ENCODE measurements at places on chromosomes 13 and 19. TPM values are rescaled to one million over a fixed set of nuclear protein-coding genes. Genes with fewer than 3 reads are reported as not detected.

SHISA2 gene
- 0.09 TPM for total RNA-seq

GJB2 gene
- 0.25 TPM for total RNA-seq

CLEC17A gene
- not detected for total RNA-seq

TNNI3 gene
- total RNA-seq = 14,347 TPM

ADAT3 gene
- total RNA-seq = 4.7 TPM

MOB3A gene
- 30.3 TPM for total RNA-seq

PROZ gene
- total RNA-seq = not detected

B3GNT8 gene
- total RNA-seq = 10.5 TPM

DCLK1 gene
- 6.1 TPM for total RNA-seq

IFI30 gene
- 9.6 TPM for total RNA-seq

LCP1 gene
- 25.0 TPM for total RNA-seq

ZNF835 gene
- total RNA-seq = 1.9 TPM

OR7C1 gene
- not detected for total RNA-seq

LILRB4 gene
- 40.9 TPM for total RNA-seq

ACTL9 gene
- total RNA-seq = not detected

CGB1 gene
- not detected for total RNA-seq

LINGO3 gene
- total RNA-seq = not detected

ZNF221 gene
- total RNA-seq = 5.1 TPM

AMH gene
- total RNA-seq = 0.57 TPM

CD33 gene
- total RNA-seq = 3.2 TPM

PRSS57 gene
- not detected for total RNA-seq

COL4A2 gene
- total RNA-seq = 166 TPM

CEACAM7 gene
- total RNA-seq = 0.26 TPM

GIPR gene
- total RNA-seq = 4.4 TPM

VSTM1 gene
- not detected for total RNA-seq

TINCR gene
- total RNA-seq = not detected

ZNF418 gene
- 8.8 TPM for total RNA-seq

ZNF99 gene
- total RNA-seq = 0.06 TPM

TRAPPC5 gene
- total RNA-seq = 109 TPM

PLK5 gene
- total RNA-seq = not detected

PSG2 gene
- total RNA-seq = not detected

LIM2 gene
- total RNA-seq = not detected

DACT3 gene
- total RNA-seq = 15.1 TPM

RNF225 gene
- not detected for total RNA-seq

CNN1 gene
- 178 TPM for total RNA-seq

NALCN gene
- 6.9 TPM for total RNA-seq

MEF2B gene
- 0.24 TPM for total RNA-seq

ZNF823 gene
- total RNA-seq = 4.2 TPM

CRX gene
- total RNA-seq = not detected

TNFSF9 gene
- not detected for total RNA-seq
